GM12891 (cell line): ENCODE measurements at places on chromosomes 2 and 18.

DNA sequence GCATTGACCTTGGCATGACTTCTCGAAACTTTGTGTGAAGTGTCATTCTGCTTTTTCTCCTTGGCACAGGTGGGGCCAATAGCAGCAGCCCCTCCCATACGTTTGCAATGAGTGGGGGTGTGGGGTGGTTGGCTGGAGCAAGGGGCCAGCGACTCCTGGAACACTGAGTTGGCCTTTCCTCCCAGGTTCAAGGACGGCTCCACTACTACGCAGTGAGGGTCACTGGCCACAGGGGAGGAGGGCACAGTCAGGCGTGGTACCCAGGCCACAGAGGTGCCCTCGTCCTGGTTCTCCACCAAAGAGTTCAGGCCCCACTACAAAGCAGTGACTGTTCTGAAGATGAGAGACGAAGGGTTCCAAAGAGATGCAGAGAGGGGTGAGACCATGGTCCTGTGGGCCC is 70.6 kb upstream of the OTOS start:
- no peak for DNase-seq

DNA sequence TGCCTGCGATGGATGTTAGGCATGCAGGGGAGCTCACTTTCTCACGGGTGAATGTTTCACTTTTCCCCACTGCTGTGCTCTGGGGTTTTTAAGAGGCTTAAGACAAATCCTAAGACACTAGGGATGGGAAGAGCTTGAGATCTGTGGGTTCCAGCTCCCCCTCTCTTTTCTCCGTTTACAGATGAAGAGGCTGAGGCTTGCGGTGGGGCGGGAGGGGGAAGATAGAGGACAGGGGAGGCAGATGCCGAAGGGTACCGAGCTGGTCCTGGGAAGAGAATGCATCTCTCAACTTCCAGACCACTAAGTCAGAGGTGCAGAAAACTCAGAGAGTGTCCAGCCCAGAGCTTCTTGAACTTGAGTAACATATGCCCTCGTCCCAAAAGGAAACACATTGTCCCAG is 8.2 kb upstream of the ATOH8 start:
- DNase-seq, result no peak

- no peak for DNase-seq
Measured at GRCh38 chr2:171516793-171517192, 5.5 kb upstream of the CYBRD1 start.

DNA sequence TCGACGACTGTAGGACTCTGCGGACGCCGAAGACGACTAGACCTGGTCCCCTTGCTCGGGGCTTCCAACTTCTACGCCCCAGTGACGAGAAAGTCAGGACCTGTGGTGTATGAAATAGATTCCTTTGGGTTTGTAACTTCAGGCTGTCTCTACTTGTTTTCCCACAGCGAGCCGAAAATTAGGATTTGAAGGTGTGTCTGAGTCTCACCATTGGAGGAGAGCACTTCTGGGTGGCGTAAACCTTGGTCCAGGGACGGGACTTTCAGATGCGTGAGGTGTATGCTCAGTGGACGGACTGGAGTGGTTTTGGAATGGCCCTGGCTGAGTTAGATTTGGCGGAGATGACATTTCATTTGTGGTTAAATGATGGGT is 1.3 kb downstream of the BIRC6 start:
- no peak for DNase-seq

- no peak for DNase-seq
Measured at GRCh38 chr2:239220981-239221396, 179.8 kb downstream of the HDAC4 start.
